ENCODE measurements at places on chromosomes 1 and 21. TPM values are rescaled to one million over a fixed set of nuclear protein-coding genes. Genes with fewer than 3 reads are reported as not detected.

LCE3E gene
- polyA plus RNA-seq: not detected

KCNA3 gene
- 0.37 TPM for polyA plus RNA-seq

CYB5RL gene
- 8.2 TPM for polyA plus RNA-seq

OR2M3 gene
- polyA plus RNA-seq: not detected

SMPDL3B gene
- 17.0 TPM for polyA plus RNA-seq

DNA sequence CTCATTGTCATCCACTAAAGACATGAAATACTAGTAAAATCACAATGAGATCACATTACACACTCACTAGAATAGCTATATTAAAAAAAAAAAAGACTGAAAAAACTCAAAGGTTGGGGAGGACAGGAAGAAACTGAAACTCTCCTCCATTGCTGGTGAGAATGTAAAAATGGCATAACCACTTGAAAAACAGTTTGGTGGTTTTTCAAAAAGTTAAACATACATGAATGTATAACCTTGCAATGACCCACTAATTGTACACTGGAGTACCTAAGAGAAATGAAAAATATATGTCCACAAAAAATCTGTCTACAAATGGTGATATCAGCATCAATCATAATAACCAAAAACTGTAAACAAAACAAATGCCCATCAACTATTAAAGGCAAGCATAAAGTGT, 44.0 kb downstream of the NRIP1 start:
- H3K27me3 ChIP-seq: no peaks in the 10 kb centered on the region
- no peak overlapping the region for H3K4me3 ChIP-seq
- H3K36me3 ChIP-seq: peaks cover 2% of the 10 kb centered on the region

- H3K4me1 ChIP-seq: peaks cover 3% of the 10 kb centered on the region
- peak; percentile 29 for DNase-seq
- no peak overlapping the region for H3K4me3 ChIP-seq
- H3K27me3 ChIP-seq: no peaks in the 10 kb centered on the region
- no peaks in the 10 kb centered on the region for H3K36me3 ChIP-seq
- H3K27ac ChIP-seq: no peak overlapping the region
Measured at GRCh38 chr1:15843826-15844572, 3.5 kb upstream of the SPEN start.

DNA sequence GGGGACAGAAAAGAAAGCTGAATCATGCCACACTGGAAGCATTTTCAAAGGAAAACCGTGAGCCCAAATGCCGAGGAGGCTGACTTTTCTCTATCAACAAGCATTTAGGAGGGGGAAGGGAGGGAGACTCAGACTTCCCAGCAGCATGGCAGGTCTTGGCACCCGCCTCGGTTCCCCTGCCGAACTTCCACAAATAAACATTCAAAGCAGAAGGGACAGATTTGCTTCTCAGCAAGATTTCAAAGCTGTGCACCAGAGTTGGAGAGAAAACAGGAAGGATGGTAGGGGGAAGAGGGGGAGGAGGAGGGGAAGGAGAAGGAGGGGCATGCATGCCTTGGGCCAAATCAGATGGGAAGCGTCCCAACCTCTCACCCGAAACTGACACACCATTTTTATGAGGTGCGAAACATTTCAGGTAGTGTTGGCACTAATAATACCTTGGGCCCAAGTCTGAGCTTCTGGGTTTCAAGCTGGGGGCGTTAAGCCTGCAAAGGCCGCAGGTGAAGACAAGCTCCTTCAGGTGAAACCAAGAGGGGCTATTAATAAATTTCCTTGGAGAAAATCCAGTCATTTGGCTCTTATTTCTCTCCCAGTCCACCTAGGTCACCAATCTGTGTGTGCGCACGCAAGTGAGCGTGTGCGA, 26.4 kb downstream of the ABCA4 start:
- peak overlapping the region; percentile 63 for H3K27ac ChIP-seq
- H3K27me3 ChIP-seq: peaks cover 3% of the 10 kb centered on the region
- H3K4me3 ChIP-seq: no peak overlapping the region
- peaks cover 5% of the 10 kb centered on the region for H3K4me1 ChIP-seq
- H3K36me3 ChIP-seq: no peaks in the 10 kb centered on the region

SH2D1B gene
- polyA plus RNA-seq: 2.1 TPM
